GM12892 (cell line): ENCODE measurements at places on chromosomes 6 and 20.

- DNase-seq = no peak
These were observed 338.3 kb upstream of the CHD6 start for GRCh38 chr20:41956338-41957074.

- peak; percentile 68 for DNase-seq
These were observed 37.3 kb upstream of the TOP1 start for GRCh38 chr20:40991181-40991889.

DNA sequence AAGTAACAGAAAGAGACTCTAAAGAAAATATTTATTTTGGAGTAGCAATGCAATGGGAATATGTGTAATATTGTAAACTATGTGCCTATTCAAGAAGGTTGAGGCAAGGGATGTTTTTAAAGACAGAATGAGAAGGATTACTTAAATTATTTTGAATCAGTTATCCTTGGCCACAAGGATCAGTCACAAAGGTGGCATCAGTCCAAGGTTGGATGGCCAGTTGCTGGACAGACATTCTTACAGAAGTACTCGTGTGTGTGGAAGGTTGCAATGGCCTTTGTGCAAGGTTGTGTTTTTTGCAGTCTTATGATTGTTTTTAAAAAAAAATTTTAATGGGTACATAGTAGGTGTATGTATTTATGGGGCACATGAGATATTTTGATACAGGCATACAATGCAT, 2.0 kb downstream of the QRSL1 start:
- no peak for DNase-seq

- DNase-seq = no peak
These were observed 104.0 kb downstream of the GJA1 start for GRCh38 chr6:121539439-121539838.

DNA sequence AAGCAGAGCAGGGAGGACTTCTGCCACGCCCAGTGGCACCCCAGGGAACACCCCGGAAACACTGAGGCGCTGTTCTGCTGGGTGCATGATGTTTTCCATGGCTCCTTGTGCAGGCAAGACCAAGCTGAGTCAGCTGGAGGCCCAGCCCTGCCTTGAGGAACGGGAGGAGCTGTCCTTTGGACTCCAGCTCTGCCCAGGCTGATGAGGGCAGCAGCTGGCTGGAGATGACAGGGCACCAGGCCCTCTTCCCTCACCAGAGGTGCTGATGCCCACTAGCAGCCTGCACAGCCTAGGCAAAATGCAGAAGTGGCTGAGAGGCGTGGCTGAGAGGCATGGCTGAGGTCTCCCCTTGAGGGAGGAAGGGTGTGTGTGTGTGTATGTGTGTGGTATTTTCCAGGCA, 2.4 kb downstream of the C6orf132 start:
- DNase-seq = no peak

DNA sequence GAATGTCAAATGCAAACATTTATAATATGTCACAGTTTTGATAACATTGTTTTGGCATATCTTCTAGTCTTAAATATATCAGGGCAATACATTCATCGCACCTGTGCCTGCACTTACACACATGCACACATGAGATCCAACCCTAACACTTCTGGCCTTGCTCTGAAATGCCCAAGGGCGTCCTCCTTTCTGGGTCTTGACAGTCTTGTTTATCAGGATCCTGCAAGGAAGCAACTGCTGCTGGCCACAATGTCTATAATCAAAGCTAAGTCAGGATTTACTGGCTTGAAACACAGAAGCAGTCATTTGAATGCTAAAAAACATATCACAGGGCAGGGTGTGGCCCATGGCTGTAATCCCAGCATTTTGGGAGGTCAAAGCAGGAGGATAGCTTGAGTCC, 32.9 kb upstream of the FAM50B start:
- DNase-seq = no peak

DNA sequence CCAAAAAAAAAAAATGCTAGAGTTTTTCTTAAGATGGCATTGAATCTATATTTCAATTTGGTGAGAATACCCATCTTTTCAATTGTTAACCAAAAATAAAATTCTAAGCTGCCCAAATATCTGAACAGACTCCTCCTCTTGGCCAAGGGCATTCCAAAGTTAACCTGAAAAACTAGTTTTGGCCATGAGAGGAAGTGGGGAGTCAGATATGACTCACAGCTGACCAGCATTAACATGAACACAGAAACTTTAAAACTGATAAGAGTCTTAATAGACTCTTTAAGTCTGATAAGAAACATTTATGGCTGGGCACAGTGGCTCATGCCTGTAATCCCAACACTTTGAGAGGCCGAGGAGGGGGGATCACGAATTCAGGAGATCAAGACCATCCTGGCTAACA, 171.3 kb downstream of the FAXC start:
- no peak for DNase-seq

DNA sequence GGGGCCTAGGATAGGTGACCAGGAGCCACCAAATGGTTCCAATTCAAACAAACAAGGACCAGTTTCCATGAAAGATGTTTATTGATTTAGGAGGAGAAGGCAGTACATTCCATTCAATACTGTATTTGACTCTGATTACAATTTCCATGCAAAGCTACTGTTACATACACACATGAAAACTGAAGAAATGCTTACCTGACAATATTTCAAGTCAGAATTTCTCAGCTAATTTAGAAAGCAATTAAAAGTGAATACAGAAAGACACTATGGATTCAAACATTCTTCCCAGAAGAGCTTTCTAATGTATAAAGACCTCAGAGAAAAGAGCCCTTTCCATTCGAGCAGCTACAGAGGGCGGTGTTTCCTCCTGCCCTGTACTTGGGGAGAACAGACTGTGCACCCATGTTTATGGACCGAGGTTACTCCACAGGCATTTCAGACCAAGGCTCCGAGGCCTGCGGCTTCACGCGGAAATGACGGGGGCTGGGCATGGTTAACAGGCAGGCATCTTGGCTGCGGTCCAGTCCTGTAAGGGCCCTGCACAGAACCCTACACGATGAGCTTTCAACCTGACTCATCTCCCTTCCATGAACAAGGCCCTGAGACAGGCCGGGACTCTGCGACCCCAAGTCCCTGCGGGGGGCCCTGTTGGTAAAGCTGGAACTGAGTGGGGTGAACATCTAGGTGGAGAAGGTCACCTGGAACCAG, 25.7 kb upstream of the TCFL5 start:
- DNase-seq = no peak

GRCh38 chr6:134928151-134928900, 21.6 kb downstream of the ALDH8A1 start:
- DNase-seq = no peak

DNA sequence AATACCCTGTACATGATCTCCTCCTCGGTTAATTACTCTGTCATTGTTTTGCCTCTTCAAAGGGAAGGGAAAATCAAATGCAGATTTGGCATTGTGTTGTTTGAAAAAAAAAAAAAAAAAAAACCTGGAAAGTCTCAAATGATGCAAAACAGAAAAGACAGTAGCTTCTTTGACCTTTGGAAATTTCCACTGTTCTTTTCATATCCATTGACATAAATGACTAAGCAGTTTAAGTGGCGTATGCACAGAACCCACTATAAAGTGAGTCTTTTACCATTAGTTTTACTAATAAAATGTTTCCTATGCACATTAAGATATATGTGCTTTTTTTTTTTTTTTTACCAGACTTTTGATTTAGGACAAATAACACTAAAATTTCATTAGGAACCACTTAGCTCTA, 704.3 kb downstream of the TFAP2A start:
- DNase-seq = no peak

DNA sequence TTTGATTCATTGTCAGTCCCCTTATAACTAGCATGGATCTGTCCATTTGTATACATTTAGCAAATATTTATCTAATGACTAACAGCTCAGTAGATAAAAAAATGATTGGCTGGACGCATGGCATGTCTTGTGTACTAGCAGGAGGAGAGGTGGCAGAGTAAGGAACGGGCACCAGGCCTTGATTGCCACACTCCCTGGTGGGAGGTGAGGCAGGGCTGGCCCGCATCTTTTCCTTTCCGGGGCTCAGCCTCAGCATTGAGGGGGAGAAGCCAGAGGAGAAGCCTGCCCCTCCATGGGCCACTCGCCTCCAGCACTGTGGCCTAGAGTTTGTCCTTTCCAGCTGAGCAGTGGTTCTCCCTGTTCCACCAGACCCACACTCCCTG, 84.9 kb upstream of the TMEM181 start:
- no peak for DNase-seq

GRCh38 chr20:41540918-41541317, 77.3 kb downstream of the CHD6 start:
- DNase-seq = no peak

GRCh38 chr6:169700296-169700695, 1.5 kb downstream of the WDR27 start:
- DNase-seq = no peak

- DNase-seq = no peak
These were observed at the start of gene UBD for GRCh38 chr6:29559524-29560287. Gene UBD (minus strand): TSS chr6:29559732. CDS start chr6:29559701, 31 bp downstream.

DNA sequence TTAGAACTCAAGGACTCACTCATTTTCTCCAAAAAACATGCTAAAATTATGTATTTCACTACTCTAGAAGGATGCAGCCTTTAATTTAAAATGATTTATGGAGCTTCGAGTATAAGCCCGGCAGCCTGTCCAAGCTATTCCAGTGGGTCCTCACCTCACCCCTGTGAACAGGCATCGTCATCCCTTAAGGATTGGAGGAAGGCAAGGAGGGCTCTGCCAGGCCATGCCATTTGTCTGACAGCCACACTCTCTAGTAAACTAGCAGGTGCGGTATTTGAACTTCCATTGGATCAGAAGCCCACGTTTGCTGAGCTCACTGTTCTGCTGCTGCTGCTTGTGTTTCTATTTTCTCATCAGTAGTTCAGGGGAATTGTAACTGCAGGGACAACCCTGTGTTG, 39.8 kb upstream of the NAA20 start:
- no peak for DNase-seq

- no peak for DNase-seq
These were observed 20.1 kb downstream of the PSMB1 start for GRCh38 chr6:170532867-170533488.

DNA sequence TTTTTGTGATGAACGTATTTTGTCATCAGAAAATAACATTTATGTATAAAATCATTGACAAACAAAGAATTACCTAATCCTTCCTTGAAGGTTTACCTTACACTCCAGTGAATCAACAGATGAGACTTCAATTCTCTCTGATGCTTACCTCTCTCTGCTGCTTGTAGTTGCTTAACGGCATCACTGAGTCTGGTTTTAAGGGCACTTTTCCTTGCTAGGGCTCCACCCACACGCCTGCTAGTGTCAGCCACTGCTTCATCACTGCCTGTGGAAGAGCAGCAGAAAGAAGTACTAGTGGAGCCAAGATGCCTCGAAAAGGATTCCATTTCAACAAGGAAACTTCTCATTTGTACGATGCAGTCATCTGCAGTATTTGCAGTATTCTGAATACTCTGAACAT, 63.0 kb downstream of the FAM229B start:
- DNase-seq = no peak
